ENCODE measurements at places on chromosomes 12 and 14.

- no peak for DNase-seq
Measured at GRCh38 chr12:91173124-91173523, 9.5 kb downstream of the DCN start.

GRCh38 chr12:118237052-118237665 lies 101.2 kb downstream of the PEBP1 start:
- no peak for DNase-seq

GRCh38 chr14:97900196-97900854 lies 1103.1 kb downstream of the VRK1 start:
- no peak for DNase-seq

- DNase-seq, result no peak
Measured at GRCh38 chr12:110856542-110856941, 9.8 kb downstream of the CCDC63 start.

DNA sequence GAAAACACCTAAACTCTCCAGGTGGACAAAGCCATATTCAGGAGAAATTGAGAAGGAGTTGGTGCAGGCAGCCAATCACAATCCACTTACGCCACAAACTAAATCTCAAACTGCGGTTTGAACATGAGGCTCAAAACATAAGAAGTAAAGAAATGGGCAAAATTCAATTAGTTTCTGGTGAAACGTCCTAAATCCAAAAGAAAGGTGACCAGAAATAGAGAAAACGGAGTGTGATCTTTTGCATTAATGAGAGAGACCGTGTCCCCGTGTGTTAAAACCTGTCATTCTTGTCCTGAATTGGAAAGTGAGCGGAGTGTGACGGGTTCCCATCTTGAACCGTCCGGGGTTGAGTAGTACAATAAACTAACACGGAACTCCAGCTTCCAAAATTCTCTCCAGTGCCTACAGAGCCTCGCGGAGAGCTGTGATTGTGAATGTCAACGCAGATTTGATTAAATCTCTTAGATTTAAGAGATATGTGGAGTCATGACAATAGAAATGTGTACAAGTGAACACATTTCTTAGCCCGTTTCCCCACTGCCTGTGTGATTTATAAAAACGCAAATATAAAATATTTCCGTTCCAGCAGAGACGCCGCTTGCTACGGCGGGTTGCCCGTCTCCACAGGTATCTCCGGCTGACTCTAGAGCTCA lies 595 bp upstream of the METAP2 start:
- peak; percentile 17 for DNase-seq

GRCh38 chr12:11822081-11822834 lies 172.8 kb downstream of the ETV6 start:
- peak; percentile 49 for DNase-seq

- DNase-seq, result no peak
Measured at GRCh38 chr12:49012739-49013138, 5.8 kb downstream of the PRKAG1 start.

- DNase-seq, result no peak
Measured at GRCh38 chr14:65832431-65833266, 420.1 kb downstream of the FUT8 start.

GRCh38 chr12:81585787-81586186 lies 173.4 kb downstream of the PPFIA2 start:
- DNase-seq, result no peak

- no peak for DNase-seq
Measured at GRCh38 chr14:72605921-72606220, 288.0 kb downstream of the DPF3 start.

Data from stimulated activated CD4-positive, alpha-beta T cell treated with anti-CD3 and anti-CD28 coated beads, Interleukin-12 subunit alpha, Interleukin-12 subunit beta, amount 100 ng/mL, for 4 hours (primary cell).